Mucosa of descending colon (tissue), 3 donors: ENCODE measurements at places on chromosomes 12 and 14. TPM values are rescaled to one million over a fixed set of nuclear protein-coding genes. Genes with fewer than 3 reads are reported as not detected.

- no peak for DNase-seq
These were observed 24.5 kb downstream of the MMP17 start for GRCh38 chr12:131852551-131853299.

- DNase-seq, result no peak
These were observed 23.6 kb upstream of the KCNH3 start for GRCh38 chr12:49515266-49515665.

- DNase-seq, result no peak
These were observed 117.6 kb downstream of the SLC25A47 start for GRCh38 chr14:100440758-100441203.

Gene ISM2
- total RNA-seq, result not detected

DNA sequence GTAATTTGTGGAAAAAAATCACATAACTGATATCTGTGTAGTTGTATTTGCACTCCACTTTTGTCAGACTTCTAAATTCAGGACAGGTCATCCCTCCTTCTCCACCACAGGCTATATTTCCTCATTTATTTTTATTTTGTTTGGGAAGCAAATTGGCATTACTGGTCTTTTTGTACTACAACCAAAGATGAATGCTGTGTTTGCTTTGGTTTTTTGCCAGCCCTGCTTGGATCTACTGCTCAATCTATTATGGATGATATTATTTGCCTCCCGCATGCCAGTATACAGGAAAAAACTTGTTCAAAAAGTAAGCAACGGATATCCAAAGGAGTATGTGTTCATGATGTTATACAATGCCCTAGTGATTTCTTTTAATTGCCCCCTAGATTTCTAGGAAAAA is 948.8 kb downstream of the TRHDE start:
- DNase-seq, result no peak

- no peak for DNase-seq
These were observed 166.6 kb upstream of the CCDC198 start for GRCh38 chr14:57660208-57660607.

Gene PZP
- total RNA-seq, result not detected

DNA sequence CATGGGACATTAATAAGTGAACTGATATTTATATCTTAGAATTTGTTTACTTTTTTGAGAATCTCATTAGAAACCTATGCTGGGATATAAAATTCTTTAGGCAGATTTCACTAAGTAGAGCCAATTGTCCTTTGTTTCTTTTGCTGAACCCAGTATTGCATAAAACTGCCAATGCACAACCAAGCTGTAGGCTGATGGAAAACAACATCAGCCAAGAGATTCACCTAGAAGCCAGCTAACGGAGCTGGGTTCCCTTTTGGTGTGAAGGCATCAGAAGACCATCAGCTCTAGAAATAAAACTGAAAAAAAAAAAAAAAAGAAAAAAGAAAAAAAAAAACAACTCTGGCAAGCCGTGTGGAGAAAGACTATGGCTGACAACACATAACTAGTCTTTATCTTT is 328.2 kb upstream of the PDE3A start:
- no peak for DNase-seq

- DNase-seq, result no peak
These were observed 394.2 kb downstream of the SOX5 start for GRCh38 chr12:23555180-23555824.

Gene TGM1
- 2.2 TPM for total RNA-seq

GRCh38 chr14:34075042-34075744 is 124.3 kb upstream of the EGLN3 start:
- no peak for DNase-seq

Gene LHX5
- total RNA-seq, result not detected

GRCh38 chr12:19970116-19970515 is 398.2 kb upstream of the PDE3A start:
- no peak for DNase-seq

- no peak for DNase-seq
These were observed 83.2 kb downstream of the ITPK1 start for GRCh38 chr14:93032421-93032936.

- no peak for DNase-seq
These were observed 23.0 kb upstream of the GPR132 start for GRCh38 chr14:105087963-105088811.

DNA sequence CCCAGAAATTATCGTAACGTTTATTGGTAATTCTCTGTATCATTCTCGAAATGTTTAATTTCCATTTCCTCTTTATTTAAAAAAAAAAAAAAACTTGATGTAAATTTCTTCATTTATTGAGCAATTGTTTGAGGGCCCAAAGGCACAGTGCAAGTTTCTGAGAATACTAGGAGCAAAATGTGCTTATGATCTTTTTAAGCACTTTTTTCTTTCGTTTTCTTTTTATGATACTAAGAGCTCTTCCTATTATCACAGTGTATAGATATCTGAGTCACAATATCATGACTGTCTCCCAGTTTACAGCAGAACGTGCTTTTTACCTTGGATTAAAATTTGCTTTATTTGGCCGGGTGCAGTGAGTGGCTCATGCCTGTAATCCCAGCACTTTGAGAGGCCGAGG is 5.6 kb downstream of the ATP2A2 start:
- no peak for DNase-seq

DNA sequence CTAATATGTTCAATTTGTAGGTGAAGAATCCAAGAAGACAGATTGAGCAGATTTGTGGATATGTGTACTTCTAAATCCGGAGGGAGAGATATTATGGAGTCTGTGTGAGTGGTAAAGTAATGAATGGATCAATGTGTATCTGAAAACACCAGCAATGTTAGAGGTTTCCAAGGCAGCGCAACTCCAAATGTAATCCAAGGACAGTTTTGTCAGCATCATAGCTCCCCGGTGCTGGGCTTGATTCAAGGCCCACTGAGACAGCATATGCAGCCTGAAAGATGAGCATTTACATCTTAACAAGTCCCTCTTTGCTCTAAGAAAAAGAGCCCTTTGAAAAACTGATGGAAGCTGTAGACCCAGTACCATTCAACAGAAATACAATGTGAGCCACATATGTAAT is 38.3 kb upstream of the FRMD6 start:
- DNase-seq, result no peak

DNA sequence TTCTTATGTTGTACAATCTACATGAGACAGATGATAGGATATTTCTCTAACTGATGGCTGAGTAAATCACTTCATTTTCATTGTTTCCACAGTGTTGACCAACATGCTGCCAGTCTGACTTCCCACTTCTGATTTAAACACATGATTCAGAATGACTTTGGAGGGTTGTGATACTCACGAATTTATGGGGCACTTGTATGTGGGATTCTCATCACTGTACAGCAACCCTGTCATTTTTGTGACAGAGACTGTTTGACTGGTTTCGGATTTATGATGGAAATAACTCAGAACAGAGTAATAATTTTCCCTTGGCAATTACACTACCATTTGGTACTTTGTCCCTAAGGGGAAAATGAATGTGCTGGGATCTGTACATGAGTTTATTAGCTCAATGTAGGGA is 333.8 kb downstream of the TRHDE start:
- no peak for DNase-seq

DNA sequence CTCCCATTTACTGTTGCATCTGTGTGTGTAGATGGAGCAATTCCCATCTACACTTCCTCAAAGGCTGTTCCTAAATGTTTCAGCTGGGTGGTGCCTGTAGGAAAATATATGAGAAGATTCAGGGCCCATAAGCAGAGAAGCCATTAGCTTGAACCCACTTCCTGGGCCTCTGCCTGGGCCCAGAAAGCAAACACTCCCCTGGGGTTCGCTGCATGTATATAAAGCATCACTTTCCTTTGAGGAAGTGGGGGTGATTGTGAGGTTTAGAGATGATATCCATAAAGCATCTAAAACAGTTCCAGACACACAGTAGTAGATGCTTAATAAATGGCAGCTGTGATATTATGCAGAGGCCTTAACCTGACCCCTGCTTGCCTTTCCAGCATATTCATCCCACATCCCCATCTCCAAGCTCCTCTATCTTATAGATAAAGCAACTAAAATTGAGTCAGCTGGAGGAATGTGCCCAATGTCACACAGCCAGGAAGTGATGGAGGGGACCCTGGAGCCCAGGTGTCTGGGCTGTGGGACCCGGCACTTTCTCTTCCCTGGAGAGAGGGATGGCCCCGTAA is 280.0 kb upstream of the CRY1 start:
- DNase-seq, result no peak

DNA sequence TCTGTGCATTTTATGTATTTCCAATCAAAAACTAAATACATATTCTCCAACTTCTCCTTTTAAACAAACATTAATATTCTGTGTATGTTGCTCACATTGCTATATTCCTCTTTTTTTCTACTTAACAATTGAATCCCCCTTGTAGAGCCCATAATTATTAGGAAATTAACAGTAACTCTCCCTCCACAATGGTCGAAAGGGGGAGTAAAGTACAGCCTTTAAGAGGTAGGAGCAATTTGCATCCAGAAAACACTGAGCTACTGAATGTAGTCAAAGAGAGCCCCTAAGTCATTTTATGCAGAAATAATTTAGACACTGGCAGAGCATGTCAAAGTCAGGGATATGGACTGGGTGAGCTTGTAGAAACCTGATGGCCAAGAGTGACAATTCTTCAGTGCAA is 57.2 kb upstream of the SCN8A start:
- DNase-seq, result no peak

DNA sequence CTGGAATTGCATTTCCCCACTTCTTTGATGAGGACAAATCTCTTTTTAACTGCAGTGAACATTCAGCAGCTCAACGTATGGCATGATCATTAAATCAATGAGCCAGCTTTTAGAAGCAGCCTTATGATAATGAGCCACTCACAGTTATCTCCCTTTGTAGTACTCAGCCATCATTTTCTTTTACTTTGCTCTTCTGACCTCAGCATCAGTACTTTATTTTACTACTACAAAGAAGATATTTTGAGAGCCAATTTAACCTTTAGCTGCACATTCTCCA is 250.0 kb upstream of the CLEC14A start:
- DNase-seq, result no peak
